Muscle of leg (tissue), 16 donors: ENCODE measurements at places on chromosomes 5 and 9. TPM values are rescaled to one million over a fixed set of nuclear protein-coding genes. Genes with fewer than 3 reads are reported as not detected.
A peak's percentile ranks its signal among the peaks of the same experiment; 100 is the strongest.

- H3K4me1 ChIP-seq, result no peaks in the 10 kb centered on the region
- no peaks in the 10 kb centered on the region for H3K27me3 ChIP-seq
- no peak overlapping the region for H3K27ac ChIP-seq
- no peaks in the 10 kb centered on the region for H3K36me3 ChIP-seq
- no peak overlapping the region for H3K4me3 ChIP-seq
Observed at GRCh38 chr5:122896598-122897282, 51.3 kb downstream of the SNX24 start.

DNA sequence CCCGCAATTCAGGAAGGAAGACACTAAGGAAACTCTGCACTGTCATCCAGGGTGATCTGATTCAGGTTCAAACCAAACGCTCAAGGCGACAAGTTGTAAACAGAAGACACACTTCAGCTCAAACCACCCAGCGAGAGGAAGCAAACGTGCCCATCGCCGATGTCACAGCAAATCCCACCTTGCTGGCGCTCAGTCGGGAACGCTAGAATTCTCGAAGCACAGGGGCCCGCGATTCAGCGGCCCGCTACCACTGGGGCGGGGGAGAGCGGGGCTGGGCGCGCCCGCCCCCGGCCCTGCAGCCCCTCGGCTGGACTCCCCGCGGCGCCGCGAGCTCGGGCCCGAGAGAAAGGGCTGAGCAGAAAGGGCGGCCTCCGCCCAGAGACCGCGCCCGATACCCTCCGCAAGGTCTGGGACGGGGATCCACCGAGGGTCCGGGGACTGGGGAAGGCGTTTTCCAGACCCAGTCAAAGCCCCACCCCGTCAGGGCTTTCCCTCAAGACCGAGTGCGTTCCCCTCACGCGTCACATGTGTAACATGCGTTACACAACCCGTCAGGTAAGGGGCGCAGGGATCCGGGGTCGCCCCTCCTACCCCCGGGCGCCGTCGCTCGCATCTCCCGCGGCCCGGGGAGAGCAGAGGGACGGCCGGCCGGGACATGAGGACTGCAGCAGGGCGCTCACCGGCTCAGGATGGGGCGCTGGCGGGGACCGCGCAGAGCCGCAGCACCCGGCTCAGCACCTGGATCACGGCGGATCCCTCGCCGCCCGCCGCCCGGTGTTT, 469 bp downstream of the AGTPBP1 start:
- H3K4me3 ChIP-seq, result peak overlapping the region; percentile 86
- peaks cover 3% of the 10 kb centered on the region for H3K27me3 ChIP-seq
- peak; percentile 50 for DNase-seq
- H3K4me1 ChIP-seq, result no peaks in the 10 kb centered on the region
- H3K27ac ChIP-seq, result peak overlapping the region; percentile 92

Gene LCN10
- total RNA-seq, result 12.3 TPM

DNA sequence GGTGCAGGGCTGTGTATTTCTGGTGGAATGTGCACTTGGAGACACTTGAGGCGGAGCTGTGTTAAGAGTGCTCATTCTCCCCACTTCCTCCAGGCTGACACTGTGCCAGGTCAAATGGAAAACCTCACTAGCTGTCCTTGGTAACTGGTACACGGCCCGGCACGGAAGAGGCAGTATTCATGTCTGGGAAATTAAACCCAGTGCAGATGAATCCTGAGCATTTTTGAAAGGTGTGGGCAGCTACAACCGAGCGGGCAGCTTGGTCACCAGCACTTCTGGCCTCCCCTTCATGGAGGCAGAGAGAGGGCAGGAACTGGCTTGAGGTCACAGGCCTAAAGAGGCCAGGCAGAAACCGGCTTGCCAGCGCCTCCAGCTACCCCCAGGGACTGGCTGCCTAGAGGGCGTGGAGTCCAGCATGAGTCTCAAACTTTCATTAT, 1.6 kb downstream of the CLPTM1L start:
- H3K4me3 ChIP-seq, result no peak overlapping the region
- H3K27ac ChIP-seq, result no peak overlapping the region
- H3K36me3 ChIP-seq, result peaks cover 37% of the 10 kb centered on the region
- no peak for DNase-seq

- no peaks in the 10 kb centered on the region for H3K27me3 ChIP-seq
- no peak overlapping the region for H3K27ac ChIP-seq
Observed at GRCh38 chr5:172903790-172904189, 55.4 kb upstream of the RPL26L1 start.

- no peak for DNase-seq
- H3K27ac ChIP-seq, result no peak overlapping the region
- H3K27me3 ChIP-seq, result no peaks in the 10 kb centered on the region
- no peak overlapping the region for H3K4me3 ChIP-seq
Observed at GRCh38 chr5:112532654-112533360, 113.7 kb upstream of the EPB41L4A start.

Gene IFNA13
- 0.04 TPM for total RNA-seq
